ENCODE measurements at places on chromosomes 4 and X.

DNA sequence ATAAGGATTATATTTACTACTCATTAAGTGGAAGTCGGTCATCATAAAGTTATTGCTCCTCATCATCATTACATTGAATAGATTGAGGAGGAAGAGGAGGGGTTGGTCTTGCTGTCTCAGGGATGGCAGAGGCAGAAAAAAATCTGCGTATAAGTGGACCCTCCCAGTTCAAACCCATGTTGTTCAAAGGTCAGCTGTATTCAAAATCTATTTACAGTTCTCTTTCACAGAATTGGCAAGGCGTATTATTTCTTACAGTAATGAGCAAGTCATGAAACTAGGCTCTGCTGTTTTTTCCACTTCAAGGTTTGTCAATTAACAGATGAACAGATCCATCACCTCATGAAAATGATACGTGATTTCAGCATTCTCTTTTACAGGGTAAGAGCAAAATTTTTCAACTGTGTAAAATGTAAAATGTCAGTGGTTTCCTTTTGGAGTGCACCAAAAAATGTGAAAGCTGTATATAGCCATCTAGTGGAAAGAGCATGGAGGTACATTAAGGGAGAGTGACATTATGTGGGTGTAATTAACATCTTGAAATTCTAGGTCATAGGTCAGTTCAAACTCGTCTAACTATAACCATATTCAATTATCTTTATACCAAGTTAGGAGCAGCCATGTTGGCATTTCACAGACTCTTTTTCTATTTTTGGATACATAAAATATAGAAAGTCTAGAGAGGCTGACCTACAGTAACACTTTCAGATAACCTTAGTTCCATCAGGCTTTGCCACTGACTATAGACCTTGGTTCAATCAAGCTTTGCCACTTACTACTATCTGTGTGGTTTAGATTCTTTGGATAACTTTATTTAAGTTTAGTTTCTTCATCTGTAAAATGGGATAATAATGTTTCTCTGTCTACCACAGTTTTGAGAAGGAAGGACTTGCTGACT lies 30.1 kb downstream of the NEIL3 start:
- peak; percentile 7 for DNase-seq

- DNase-seq = no peak
Observed at GRCh38 chr4:89008166-89008565, 48.8 kb downstream of the FAM13A start.

DNA sequence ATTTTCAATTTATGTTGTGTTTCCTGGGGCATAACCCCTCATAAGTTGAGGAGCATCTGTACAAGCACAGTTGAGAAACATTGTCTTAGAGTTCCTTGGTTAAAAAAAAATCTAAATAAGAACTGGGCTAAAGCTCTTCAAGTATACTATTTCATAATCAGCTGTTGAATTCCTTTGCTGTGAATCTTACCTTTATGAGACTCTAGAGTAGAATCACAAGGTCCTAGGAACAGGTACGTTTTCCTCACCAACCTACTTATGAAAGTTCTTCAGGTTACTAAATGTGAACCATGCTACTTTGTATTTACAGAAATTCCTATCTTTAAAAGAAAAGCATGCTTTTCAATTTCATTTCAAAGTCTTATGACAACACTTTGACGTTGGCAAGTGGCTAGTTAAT lies 20.9 kb upstream of the SOD3 start:
- DNase-seq = no peak

- no peak for DNase-seq
Observed at GRCh38 chrX:123965712-123966111, 4.2 kb downstream of the STAG2 start.

DNA sequence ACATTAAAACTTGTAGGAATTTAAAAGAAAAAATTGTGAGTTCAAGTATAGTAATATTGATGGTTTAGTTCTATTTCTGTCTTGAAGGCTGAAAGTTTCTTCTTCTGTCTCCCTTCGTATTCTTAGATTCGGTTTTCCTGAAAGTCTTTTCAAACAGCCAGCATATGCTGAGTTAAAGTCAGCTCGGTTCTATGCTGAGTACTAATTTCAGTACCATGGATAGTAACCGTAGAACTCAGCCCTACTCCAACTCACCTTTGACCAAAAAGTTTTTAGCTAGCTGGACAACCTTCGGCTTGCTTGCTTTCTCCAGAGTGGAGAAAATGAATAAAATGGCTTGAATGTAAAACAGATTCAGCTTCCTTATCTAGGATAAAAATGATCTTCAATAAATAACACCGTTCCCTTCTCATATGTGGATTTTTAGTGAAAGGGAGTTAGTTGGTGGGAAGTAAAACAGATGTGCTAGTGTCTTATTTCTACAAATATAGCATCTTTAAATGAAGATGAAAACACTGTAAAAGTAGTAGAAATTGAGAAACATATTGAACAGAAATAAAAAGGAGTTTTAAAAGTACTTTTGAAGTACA lies 5.2 kb downstream of the POU4F2 start:
- no peak for DNase-seq

- DNase-seq = no peak
Observed at GRCh38 chrX:110924871-110925270, 129.3 kb upstream of the CHRDL1 start.

- DNase-seq = no peak
Observed at GRCh38 chrX:44951572-44952067, 78.6 kb downstream of the KDM6A start.

DNA sequence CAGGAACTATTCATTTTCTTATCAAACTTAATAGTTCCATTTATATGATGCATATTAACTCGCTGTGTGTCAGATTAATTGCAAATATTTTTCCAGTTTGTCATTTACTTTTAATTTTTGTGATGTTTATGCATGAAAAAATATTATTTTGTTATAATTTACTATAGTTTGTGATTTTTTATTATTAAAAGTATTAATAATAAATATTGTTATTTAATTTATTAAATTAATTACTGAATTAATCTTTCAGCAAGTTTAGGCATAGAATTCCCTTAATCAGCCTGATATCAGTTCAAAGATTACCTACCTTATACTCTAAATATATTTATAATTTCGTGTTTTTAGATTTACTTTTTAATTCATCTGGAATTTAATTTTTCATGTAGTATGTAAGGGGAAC lies 15.5 kb upstream of the ATOH1 start:
- DNase-seq = no peak

- no peak for DNase-seq
Observed at GRCh38 chr4:81179326-81179725, 35.7 kb downstream of the PRKG2 start.

- no peak for DNase-seq
Observed at GRCh38 chr4:7512428-7512827, 77.7 kb upstream of the PSAPL1 start.

- DNase-seq = no peak
Observed at GRCh38 chrX:133215017-133215416, 3.1 kb downstream of the TFDP3 start.

DNA sequence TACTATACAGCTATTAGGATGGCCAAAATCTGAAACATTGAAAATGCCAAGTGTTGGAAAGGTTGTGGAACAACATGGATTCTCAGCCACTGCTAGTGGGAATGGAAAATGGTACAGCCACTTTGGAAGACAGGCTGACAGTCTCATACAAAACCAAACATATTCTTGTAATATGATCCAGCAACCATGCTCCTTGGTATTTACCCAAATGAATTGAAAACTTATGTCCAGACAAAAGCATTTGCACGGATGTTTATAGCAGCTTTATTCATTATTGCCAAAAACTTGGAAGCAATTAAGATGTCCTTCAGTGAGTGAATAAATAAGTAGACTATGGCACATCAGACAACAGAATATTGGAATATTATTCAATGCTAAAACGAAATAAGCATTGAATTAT lies 105.8 kb upstream of the DCLK2 start:
- DNase-seq = no peak

GRCh38 chrX:110156167-110156754 lies 153.3 kb downstream of the TMEM164 start:
- DNase-seq = no peak

GRCh38 chr4:70829492-70829891 lies 10.2 kb downstream of the GRSF1 start:
- DNase-seq = no peak

DNA sequence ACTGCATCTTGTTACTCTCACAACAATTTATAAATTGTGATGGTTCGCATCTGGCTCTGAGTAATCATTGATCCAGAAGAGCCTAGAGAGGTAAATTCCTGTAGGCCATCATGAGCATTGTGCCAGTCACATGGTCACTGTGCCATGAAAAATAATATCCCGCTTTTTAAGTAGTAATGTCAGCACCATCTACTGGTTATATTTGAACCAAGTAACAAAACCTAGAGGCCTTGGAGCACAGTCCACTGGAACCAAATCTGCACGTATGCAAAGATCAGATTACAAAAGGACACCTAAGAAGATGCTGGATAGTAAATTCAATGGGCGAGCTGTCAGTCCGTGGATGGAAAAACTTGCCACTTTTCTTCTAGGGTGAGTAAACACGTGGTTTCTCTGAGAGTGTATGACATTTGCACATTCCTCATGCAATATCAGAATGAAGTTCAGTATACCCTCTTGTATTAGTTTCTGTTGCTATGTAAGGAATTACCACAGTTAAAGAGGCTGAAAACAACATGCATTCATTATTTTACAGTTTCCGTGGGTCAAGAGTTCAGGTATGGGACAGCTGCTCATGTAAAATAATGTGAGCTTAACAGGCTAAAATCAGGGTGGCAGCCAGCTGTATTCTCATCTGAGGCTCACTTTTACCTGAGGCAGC lies 26.8 kb downstream of the FAM114A1 start:
- no peak for DNase-seq

DNA sequence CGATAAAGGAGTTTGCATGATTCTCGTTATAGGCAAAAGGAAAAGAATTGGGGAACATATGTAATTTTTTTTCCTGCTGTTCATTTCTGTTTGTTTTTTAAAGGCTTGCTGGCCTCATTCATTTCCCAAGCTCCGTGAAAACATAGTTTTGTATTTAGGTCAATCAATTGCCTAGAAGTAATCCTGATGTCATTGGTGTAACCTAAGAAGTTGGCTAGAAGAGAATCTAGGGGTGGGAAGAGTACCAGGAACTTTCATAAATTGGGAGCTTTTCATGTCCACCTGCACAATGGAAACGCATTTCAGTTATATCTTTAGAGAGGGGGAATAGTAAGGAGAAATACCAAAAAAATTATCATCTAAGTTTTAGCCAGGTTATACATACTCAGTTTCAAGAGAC lies 3.8 kb downstream of the RAPGEF2 start:
- DNase-seq = no peak

- DNase-seq = no peak
Observed at GRCh38 chr4:94551643-94552564, 100.2 kb downstream of the PDLIM5 start.

DNA sequence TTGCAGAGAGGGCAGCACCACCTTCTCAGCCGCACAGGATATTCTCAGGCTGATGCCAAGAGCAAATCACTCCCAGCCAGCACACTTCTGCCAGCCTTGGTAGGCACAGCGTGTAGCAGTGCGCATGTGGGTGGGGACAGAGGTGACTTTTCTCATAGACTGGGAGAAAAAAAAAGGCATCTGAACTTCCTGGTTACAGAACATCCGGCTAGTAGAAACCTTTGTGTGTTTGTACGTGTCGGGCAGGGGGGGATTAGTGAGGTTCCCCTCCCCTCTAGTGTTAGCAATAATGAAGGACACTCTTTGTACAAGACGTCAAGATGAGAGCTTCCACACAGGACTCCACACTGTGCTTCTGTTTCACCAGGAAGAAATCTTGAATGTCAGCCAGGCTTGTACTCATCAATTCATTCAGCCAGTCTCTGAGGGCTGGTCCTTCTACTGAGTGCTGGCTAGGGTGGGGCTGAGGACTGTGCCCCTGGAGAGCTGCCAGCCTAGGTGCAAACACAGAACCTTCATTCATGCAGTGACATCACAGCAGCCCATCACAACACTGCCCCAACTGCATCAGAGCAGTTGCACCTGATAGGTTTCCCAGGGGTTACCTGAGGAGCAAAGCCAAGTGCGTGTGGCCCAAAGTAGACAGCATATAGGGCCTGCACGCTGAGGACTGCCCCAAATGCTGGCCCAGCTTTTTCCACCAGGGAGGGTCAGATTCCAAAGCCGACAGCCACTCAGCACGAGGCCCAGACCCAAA lies 34.7 kb downstream of the SLC25A5 start:
- no peak for DNase-seq

GRCh38 chrX:107551546-107551945 lies 76.8 kb upstream of the PRPS1 start:
- no peak for DNase-seq

DNA sequence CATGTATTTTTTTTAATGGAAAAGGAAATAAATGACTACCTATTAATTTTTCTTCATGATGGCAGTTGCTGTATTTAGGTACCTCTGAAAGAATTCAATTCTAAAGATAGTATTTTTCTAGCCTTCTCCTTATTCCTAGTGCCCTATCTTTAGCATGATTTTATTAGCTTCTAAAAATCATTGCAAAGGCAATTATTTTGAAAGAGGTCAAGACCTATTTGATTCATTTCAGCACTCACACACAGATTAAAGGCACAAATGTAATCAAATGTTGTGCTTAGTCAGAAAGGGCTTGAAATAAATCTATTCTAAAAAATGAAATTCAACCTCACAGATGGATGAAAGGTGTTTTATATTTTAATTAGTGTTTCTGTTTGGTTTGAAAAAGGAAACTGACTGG lies 74.8 kb upstream of the POF1B start:
- DNase-seq = no peak

- DNase-seq = no peak
Observed at GRCh38 chr4:182137343-182137742, 105.9 kb upstream of the TENM3 start.

DNA sequence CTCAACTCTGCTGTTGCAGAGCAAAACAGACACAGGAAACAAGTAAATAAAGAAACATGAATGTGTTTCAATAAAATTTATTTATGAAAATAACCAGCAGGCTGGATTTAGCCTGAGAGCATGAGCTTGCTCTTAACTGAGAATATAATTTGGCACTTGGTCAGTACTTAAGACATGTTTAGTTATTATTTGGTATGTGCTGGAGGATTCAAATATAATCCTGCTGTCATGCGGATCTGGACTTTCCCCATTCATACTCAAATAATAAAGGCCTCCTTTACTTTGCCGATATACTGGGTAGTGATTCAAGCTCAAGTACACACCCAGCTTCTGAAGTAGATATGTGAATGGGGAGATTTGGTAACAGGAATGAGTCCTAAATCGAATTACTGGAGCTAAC lies 465.5 kb upstream of the HS3ST1 start:
- DNase-seq = no peak

GRCh38 chr4:157804986-157805385 lies 367.8 kb downstream of the GASK1B start:
- DNase-seq = no peak

GRCh38 chr4:107276052-107276451 lies 239.9 kb upstream of the DKK2 start:
- no peak for DNase-seq

DNA sequence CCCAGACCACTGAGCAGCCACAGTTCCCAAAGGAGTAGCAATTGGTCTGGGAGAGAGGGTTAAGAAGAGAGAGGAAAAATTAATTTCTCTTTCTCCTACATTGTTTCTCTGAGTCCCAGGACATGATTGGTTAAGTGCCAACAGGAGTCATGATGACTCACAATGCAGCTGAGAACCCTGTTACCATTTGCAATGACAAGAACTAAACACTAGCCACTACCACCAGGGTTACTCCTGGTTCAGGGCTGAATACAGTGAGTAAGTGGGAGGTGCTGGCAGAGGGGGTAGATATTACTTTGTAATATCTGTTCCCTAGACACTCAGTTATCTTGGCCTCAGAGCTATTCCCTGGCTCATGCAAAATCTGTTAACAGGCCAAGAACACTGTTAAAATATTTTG lies 18.0 kb downstream of the ETDC start:
- DNase-seq = peak; percentile 59
